ENCODE measurements at places on chromosomes 13 and 19. TPM values are rescaled to one million over a fixed set of nuclear protein-coding genes. Genes with fewer than 3 reads are reported as not detected.
A peak's percentile ranks its signal among the peaks of the same experiment; 100 is the strongest.

DNA sequence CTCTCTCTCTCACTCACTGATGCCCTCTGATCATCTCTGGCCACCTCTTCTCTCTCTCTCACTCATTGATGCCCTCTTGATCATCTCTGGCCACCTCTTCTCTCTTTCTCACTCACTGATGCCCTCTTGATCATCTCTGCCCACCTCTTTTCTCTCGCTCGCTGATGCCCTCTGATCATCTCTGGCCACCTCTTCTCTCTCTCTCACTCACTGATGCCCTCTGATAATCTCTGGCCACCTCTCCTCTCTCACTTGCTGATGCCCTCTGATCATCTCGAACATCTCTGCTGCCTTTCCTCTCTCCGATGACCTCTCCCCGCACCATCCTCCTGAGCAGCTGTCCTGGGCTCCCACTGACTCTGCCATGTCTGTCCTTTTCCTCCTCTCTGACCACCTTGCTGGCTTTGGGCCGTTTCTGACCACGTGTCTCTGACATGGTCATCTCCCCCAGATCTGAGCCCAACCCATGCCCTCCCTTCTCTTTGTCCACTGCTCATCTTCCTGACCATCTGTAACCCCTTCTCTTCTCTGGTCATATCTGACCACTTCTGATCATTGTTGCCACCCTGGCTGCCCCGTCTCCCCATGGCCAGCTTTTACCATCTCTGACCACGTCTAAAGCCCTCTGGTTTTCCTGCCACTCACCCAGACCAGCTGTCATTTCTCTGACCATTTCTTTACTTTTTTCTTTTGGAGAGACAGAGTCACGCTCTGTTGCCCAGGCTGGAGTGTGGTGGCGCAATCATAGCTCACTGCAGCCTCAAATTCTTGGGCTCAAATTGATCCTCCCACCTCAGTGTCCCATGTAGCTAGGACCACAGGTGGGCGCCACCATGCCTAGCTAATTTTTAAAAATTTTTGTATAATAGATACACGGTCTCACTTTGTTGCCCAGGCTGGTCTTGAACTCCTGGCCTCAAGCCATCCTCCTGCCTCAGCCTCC is 2.4 kb downstream of the LRFN3 start:
- peaks cover 12% of the 10 kb centered on the region for H3K36me3 ChIP-seq
- peak overlapping the region; percentile 78 for H3K4me3 ChIP-seq
- DNase-seq: no peak
- H3K4me1 ChIP-seq: peaks cover 26% of the 10 kb centered on the region
- H3K27ac ChIP-seq: no peak overlapping the region
- no peaks in the 10 kb centered on the region for H3K27me3 ChIP-seq

DNA sequence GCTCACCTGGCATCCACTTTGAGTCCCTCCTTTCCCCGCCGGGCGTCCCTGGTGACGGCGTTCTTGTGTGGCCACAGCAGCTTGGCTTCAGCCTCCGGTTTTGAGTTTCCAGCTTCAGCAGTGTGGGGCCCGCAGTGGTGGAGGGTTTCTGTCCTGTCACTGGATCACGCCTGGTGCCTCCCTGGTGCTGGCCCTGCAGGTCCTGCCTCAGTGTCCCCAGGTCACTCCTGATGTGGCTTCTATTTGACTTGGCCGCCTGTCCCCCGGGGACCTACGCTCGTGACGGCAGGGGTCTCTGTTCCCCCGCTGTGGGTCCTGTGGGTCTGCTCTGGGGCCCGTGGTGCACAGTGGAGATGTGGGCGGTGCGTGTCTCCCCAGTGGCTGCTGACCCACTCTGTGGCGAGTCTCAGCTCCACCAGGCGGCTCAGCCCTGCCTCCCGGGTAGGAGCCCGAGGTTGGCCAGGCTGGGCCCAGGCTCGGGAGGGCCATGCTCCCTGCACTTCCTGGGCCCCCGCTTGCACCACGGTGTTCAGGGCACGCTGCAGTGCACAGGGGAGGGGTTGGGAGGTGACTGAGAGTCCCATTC is 1.9 kb downstream of the ATP4B start:
- H3K36me3 ChIP-seq: no peaks in the 10 kb centered on the region
- no peak overlapping the region for H3K27ac ChIP-seq
- H3K27me3 ChIP-seq: peaks cover 2% of the 10 kb centered on the region
- no peak for DNase-seq
- H3K4me3 ChIP-seq: no peak overlapping the region

DNA sequence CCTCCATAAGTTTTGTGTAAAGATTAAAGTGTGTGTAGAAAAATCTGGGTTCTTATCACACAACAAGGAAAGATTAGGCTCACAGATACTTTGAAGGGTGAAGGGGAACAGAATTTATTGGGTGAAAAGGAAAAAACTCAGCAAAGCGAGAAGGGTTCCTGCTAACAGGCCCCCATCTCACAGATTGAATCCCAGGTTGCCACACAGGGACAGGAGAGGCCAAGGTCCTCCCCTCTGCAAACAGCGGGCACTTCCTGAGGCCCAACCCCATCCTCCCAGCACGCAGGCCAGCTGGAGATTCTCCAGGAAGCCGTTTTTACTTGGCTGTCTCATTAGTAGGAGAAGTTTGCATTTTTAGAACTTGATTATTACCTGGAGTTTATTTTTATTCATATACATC is 15.2 kb upstream of the ERCC5 start:
- no peak overlapping the region for H3K27ac ChIP-seq
- H3K36me3 ChIP-seq: peaks cover 45% of the 10 kb centered on the region
- H3K27me3 ChIP-seq: no peaks in the 10 kb centered on the region
- no peaks in the 10 kb centered on the region for H3K4me1 ChIP-seq
- no peak for DNase-seq

DNA sequence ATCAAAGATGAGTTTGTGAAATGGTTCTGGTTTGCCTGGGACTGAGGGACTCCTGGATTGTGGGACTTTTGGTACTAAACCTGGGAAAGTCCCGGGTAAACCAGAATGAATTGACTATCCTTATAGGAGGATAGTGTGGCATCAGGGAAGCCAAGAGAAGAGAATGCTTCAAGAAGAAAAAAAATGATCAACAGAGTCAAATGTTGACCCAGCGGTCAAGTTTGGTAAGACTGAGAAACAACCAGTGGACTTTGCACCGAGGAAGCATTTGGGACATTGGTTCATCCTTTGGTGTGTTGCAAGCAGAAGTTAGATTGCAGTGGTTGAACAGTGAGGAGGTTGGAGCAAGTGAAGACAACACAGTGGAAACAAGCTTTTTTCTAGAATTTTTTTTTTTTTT is 33.5 kb downstream of the CLEC17A start:
- DNase-seq: no peak
- H3K36me3 ChIP-seq: no peaks in the 10 kb centered on the region
- no peak overlapping the region for H3K27ac ChIP-seq
- H3K4me1 ChIP-seq: no peaks in the 10 kb centered on the region

DNA sequence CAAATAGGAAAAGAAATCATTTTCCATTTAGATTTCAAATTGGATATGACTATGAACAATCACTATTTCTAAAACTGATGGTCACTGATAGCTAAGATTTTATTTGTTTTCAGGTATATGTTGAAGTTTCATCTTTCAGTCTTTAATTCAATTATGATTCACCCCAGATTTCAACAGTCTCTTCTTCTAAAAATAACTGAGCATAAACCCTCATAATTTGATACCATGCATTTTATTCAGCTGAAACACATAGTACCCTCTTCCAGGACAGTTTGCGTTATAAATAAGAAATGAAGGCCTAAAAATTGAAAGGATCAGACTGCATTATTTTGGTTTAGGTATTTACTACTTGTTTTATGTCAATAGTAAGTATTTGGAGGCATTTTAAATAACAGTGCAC is 428.5 kb upstream of the NBEA start:
- H3K27ac ChIP-seq: no peak overlapping the region
- DNase-seq: no peak
- H3K4me3 ChIP-seq: no peak overlapping the region
- no peaks in the 10 kb centered on the region for H3K4me1 ChIP-seq
- no peaks in the 10 kb centered on the region for H3K27me3 ChIP-seq

DNA sequence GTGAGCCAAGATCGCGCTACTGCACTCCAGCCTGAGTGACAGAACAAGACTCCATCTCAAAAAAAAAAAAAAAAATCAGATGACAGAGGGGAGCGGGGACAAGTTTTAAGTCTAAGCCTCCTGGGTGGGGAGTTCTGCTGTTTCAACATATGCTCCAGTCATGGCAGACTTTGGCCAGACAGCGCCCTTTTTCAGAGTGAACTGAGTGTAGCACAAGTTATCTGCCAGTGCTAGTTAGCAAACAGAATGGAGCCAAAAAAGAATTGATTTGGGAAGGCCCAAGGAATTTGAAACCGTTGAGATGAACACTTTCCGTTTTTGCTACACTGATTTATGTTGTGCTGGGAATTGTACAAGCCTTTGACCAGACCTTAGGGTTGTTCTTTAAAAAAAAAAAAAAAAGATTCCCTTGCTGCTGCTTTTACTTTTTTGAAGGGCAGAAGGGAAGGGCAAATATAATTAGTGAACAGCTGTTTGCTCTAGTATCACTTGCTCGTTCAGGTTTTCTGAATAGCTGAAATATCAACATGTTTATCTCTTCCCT is 5.7 kb downstream of the ACTN4 start:
- DNase-seq: no peak
- H3K36me3 ChIP-seq: peaks cover 52% of the 10 kb centered on the region
- H3K4me3 ChIP-seq: no peak overlapping the region
- no peaks in the 10 kb centered on the region for H3K27me3 ChIP-seq

DNA sequence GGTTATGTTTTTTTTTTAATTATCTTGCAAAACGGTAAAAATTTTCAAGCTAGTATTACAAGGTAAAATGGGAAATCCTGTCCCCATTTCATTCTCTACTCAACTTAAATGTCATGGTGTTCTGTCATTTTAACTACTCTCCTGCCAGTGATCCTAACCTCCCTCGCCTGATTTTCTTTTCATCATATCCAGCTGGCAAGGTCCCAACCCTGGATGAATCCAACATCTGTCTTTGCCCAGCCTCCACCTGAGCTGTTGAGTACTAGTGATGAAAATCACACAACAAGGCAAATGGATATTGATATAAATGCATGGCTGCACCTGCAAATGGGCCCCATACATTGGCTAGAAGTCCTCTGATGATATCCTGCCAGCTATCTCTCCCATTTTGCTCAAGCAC is 6.9 kb upstream of the CDK8 start:
- no peak overlapping the region for H3K27ac ChIP-seq
- no peaks in the 10 kb centered on the region for H3K4me1 ChIP-seq
- no peaks in the 10 kb centered on the region for H3K36me3 ChIP-seq

DNA sequence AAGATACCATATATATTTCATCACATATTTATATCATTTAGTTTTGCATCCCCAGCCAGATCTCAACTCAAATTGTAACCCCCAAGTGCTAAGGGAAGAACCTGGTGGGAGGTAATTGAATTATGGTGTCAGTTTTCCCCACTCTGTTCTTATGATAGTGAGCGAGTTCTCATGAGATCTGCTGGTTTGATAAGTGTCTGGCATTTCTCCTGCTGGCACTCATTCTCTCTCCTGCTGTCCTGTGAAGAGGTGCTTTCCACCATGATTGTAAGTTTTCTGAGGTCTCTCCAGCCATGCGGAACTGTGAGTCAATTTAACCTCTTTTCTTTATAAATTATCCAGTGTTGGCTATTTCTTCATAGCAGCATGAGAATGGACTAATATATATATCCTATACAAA is 462.5 kb upstream of the SLITRK5 start:
- no peaks in the 10 kb centered on the region for H3K4me1 ChIP-seq
- no peaks in the 10 kb centered on the region for H3K27me3 ChIP-seq
- DNase-seq: no peak
- no peak overlapping the region for H3K27ac ChIP-seq
- no peak overlapping the region for H3K4me3 ChIP-seq

DNA sequence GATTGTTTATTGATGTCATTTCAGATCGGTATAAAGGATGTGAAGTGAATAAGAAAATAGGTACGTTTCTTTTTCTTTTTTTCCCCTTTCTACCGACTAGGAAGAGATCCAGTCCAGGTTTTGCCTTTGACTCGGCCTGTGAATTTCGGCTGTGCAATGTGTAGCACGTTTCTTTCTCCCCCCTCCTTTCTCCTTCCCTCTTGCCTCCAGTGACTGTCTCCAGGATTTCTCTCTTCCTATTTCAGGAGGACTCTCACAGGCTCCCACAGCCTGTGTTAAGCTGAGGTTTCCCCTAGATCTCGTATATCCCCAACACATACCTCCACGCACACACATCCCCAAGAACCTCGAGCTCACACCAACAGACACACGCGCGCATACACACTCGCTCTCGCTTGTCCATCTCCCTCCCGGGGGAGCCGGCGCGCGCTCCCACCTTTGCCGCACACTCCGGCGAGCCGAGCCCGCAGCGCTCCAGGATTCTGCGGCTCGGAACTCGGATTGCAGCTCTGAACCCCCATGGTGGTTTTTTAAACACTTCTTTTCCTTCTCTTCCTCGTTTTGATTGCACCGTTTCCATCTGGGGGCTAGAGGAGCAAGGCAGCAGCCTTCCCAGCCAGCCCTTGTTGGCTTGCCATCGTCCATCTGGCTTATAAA is at the start of gene GPC6:
TSS of gene GPC6 (plus strand) at position 185 of the 657 bp plus-strand sequence.
- H3K27ac ChIP-seq: no peak within 1 kb of the TSS
- H3K27me3 ChIP-seq: peaks cover 42% of the 10 kb centered on the region
- H3K4me1 ChIP-seq: no peaks in the 10 kb centered on the region
- no peak for DNase-seq

GRCh38 chr19:49468199-49468598 is 5.8 kb upstream of the FLT3LG start:
- DNase-seq: no peak
- peaks cover 13% of the 10 kb centered on the region for H3K36me3 ChIP-seq
- peak overlapping the region; percentile 87 for H3K4me3 ChIP-seq

- no peak overlapping the region for H3K27ac ChIP-seq
- DNase-seq: no peak
- no peaks in the 10 kb centered on the region for H3K27me3 ChIP-seq
- no peak overlapping the region for H3K4me3 ChIP-seq
- no peaks in the 10 kb centered on the region for H3K36me3 ChIP-seq
- H3K4me1 ChIP-seq: no peaks in the 10 kb centered on the region
Measured at GRCh38 chr13:93857126-93857525, 622.4 kb downstream of the DCT start.

The CEACAM5 gene
- not detected for total RNA-seq

DNA sequence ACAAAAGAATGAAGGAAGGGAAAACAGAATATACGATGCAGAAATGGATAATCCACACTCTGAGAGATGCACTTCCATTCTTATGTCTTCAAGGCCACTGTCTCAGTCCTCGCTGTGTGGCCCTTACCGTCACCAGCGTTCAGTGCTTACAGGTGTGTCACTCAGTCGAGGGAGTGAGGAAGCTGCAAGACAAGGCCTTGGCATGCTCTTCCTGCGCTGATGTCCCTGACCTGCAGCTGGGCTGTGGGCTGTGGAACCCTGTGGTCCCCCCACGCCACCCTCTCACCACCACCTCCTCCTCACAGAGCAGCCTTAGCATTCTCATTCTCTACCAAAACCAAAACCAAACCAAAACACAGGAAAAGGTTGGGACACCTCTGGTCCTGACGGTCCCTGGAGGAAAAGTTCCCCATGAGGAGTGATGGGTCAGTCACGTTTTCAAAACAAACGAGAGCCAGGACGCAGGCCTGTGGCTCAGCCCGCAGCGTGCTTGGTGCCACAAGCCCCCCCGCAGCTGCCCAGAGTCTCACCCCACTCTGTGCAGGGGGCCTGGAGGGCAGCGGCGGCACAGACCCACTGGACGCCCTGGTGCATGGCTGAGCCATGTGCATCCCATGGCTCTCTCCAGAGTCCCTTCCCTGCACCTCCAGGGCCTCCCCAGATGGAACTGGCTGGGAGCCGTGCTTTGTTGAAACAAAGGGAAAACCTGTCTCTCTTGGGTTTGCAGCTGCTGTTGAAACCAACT is 48.2 kb upstream of the GPR183 start:
- no peaks in the 10 kb centered on the region for H3K27me3 ChIP-seq
- peak; percentile 78 for DNase-seq
- peaks cover 67% of the 10 kb centered on the region for H3K36me3 ChIP-seq
- H3K4me1 ChIP-seq: peaks cover 90% of the 10 kb centered on the region
- H3K27ac ChIP-seq: peak overlapping the region; percentile 99

The ZNF549 gene
- 4.9 TPM for total RNA-seq

The GPR12 gene
- total RNA-seq: not detected
